Activated CD8-positive, alpha-beta memory T cell treated with anti-CD3 and anti-CD28 coated beads for 1 hour (primary cell): ENCODE measurements at places on chromosomes 6 and 20.

- no peak for DNase-seq
These were observed 8.7 kb downstream of the CST3 start for GRCh38 chr20:23629017-23629541.

DNA sequence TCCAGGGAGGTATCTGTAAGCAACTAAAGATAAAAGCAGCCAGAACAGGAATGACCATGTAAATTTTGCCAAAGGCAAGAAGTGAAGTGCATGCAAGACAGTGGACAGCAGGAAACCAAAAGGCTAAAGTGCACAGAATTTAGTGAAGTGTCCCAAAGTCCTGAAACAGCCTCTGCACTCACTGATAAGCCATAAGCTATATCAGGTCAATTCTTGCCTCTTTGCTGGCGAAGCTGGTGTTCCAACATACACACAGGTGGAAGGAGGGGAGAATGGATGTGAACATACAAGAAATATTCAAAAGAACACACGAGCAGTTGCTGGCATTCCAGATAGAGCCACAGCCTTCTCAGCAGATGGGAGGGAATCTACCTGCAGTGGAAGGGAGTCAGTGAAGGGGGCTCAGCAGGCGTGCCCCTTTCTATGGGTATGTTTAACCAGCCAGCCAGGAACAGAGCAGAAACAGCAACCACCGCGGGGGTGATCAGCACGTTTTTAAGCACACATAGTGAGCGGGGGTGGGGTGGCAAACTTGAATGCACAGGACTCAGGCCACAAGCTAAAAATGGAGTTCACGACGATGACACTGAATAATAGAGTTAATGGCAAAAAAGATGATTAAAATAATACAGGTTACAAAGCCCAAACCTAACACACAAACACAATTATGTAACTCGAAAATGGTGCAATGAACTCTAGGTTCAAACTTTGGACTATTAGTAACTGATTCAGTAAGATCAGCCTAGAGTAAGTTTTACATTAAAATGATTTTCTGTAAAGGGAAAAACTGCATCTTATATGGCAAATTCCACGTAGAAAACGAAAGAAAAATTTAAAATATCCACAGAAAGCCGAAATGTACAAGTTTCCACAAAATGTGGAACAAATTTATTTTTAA lies 1.2 kb downstream of the ECI2 start:
- DNase-seq: no peak

- no peak for DNase-seq
These were observed 9.2 kb upstream of the BNIP5 start for GRCh38 chr6:36345681-36346466.

- DNase-seq: no peak
These were observed 281.9 kb upstream of the RNF24 start for GRCh38 chr20:4297127-4297826.

- peak; percentile 33 for DNase-seq
These were observed 9.0 kb upstream of the GRM4 start for GRCh38 chr6:34154668-34155447.

GRCh38 chr6:15375638-15376290 lies 129.9 kb downstream of the JARID2 start:
- no peak for DNase-seq

GRCh38 chr6:55679503-55679902 lies 100.5 kb upstream of the HMGCLL1 start:
- no peak for DNase-seq

DNA sequence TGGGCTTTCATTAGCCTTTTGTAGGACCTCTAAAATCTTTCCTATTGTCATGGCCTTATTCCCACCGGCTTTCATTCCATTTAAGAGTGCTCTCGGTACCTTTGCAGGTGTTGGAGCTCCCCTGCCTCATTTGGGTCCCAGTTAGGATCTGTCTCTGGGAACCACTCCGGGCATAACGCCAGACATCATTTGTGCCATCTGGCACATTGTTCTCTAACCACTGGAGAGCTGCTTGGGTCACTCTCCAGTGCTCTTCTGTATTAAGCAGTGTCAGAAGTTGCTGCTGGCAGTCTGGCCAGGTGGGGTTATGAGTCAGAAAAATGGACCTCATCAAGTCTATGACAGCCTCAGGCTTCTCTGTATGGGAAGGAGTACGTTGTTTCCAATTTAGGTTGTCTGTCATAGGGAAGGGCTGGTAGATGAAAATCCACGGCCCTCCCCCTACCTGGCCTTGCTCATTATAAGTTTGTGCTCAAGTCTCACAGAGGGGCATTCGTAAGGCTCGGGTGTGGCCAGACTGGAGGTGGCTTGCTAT lies 62.9 kb upstream of the MOCS1 start:
- DNase-seq: no peak

- no peak for DNase-seq
These were observed 5.7 kb downstream of the HLA-DRA start for GRCh38 chr6:32445321-32445854.
